ENCODE measurements at places on chromosomes 6 and 20.

DNA sequence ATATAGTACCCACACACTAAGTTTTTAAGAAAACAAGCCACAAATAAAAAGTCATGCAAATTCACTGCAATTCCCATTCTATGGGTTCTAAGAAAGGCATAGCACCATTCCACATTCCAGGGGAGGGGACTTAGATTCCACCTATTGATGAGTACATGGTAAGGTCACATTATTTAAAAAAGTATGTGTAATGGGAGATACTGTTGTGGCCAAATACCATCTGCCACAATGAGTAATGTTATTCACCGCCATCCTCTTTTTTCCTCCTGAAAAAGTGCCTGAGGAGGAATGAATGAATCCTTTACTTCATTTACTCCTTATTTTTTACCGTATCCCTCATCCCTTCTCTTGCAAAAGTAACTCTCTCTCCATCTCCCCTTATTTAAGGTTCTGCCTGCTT, 27.0 kb upstream of the ADGRF1 start:
- no peak for DNase-seq

GRCh38 chr6:154653853-154654252, 79.4 kb upstream of the SCAF8 start:
- DNase-seq, result no peak

DNA sequence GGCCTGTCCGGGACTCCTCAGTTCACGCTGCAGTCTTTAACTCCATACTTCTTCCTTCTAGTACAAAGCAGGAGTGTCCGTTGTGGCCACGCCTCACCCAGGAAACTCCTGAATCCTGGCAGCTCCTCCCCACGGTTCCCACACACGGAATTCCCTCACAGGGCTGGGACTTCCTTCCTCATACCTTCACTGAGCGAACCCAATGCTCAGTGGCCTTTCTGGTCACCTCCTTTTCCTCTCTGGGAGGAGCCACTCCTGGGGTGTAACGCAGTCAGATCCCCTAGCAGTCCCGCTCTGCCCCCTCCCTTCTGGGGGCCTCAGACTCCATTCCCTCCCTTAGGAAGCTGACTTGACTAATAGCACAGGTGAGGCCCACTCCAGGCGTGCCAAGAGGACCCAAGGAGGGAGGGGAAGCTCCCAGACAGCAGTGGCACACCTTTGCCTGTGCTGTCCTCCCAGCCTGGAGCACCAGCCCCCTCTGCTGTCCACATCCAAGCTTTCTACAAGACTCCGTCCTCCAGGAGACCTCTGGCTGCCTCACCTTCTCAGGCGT, at the start of gene SLC52A3:
SLC52A3 (minus strand) TSS at position 75 of the 553 bp plus-strand sequence. CDS start 2,726 bp downstream, outside the sequence.
- DNase-seq, result no peak

GRCh38 chr20:48716086-48716485, 111.7 kb downstream of the PREX1 start:
- DNase-seq, result no peak

DNA sequence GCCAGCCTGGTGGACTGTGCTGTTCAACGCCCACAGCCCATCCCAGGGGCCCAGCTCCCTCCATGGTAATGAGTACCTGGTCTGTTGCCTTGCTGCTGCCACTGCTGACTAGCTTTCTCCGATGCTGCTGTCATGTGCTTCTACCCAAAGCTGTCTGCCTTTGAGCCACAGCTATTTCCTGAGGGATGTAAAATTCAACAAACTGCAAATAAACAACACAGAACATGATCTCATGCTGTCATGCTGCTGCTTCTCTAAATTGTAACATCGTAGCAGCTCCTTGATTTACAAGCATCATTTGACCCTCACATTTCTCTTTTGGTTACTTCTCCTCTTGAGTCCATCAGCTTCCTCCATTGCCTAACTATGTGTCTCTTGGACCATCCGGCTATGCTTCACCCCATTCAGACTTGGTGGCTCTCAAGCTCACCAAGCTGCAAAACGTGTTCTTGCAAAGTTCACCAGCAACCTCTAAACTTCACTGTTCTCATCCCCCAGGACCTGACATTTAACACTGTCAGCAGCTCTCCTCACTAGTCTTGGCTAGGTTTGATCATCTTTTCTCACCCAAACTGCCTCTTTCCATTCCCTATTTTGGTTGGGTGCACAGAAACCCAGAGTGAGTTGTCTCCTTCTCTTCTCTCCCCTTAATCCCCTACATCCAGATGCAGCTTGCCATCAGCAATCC, 54.6 kb downstream of the FYN start:
- DNase-seq, result no peak

- no peak for DNase-seq
Observed at GRCh38 chr20:41171736-41172295, 34.5 kb downstream of the PLCG1 start.

DNA sequence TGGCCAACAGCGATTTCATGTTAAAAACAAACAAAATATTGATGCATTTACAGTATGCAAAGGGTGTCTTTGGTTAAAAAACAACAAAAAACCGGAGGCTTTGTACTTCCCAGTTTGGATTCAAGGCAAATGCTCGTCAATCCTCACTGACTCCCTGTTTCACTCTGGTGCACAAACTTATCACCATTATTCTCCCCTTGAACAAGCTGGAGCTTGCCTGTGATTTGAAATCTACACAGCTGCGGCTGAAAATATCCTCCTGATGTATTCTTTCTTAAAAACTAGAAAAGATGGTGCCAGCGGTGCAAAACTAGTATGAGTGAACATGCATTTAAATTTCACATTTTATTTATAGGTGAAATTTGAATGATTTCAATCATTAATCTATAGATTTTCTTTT, 3.3 kb downstream of the PERP start:
- DNase-seq, result no peak

DNA sequence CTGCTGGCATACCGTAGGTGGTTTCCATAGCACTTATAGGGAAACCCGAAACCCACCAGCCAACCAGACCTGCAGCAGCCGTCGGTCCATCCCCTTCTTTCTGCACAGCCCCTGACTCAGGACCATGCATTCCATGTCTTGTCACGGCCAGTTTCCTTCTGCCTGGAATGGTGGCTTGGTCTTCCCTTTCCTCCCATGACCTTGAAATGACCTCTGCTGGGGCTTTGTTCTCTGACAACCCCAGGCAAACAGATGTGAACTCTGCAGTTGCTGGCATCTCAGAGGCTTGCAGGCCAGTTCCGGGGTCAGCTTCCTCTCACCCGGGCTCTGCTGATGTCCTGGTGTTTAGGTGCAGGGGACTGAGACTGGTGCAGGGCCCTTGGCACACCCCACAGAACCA, 250.8 kb downstream of the SMOC2 start:
- DNase-seq, result no peak

DNA sequence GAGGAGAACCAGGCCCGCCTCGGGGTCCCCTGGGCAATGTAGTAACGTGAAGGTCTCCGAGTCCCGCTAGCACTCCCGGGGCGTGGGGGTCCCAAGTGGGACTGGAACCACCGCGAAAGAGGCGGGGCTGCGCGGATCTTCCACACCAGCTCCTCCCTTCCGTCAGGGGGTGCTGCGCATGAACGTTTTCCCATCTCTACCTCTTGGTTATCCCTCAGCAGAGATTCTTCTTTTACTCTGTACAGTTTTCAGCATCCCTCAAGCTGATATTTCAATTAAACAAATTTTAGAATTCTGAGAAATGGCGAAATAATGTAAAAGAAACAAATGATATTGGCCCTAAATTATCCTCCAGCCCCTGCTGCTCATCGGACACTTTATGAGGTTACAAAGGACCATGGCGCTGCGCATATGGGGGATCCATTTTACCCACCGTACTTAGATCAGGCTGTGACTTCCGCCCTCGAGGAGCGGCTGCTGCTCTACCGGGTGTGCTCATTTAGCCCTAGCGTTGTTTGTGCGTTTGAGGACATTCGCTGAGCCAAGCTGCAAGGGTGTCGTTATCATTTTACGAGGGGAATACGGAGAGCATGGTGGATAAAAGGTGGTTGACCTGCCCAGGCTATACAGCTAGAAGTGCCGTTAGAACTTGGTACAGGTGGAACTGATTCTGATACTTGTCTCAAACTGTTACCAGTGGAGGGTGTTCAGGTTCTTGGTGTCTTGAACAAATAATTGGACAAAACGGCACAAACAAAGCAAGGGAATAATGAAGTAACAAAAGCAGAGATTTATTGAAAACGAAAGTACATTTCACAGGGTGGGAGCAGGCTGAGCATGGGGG, 75.2 kb upstream of the CHD6 start:
- peak; percentile 71 for DNase-seq

DNA sequence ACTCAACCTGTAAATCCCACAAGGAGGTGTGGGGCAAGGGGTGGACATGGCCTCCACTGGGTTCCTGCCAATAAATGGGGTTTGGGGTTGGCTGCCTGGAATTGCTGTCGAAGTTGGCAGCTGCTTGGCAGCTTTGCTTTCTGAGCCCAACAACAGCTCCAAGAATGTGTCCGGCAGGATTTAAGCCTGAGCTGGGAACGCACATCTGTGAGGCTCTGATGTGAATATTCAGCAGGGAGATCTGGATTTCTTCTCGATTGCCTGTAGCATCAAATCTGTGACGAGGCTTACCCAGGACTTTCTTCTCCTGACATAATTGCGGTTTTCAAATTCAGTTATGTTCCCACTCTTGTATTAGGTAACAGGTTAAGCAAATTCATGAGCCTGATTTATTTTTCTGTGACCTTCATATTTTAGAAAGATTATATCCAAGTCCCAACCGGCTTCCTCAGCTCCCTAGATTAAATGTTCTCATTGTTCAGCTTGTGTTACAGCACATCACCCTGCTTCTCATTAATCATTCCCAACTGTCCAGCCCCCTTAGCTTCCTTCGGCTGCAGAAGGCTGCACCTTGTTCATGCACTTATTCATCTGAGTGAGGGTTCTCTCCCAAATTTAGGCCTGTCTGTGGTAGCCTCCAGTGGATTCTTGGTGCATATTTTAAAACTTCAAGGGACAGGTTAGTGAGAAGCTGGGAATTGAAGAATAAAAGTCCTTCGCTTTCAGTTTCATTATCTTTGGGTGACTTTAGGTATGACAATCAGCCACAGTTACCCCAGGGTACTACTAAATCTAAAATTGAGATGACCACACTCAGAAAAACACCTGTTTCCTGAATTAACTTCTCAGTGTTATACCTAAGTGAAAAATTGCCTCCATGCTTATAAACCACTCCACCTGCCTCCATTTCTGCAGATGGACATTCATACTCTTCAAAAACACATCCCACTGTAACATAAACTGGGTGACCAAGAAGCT, 310.0 kb downstream of the ESR1 start:
- peak; percentile 24 for DNase-seq
